PC-3 (cell line): ENCODE measurements at places on chromosomes 5 and 9. TPM values are rescaled to one million over a fixed set of nuclear protein-coding genes. Genes with fewer than 3 reads are reported as not detected.
A peak's percentile ranks its signal among the peaks of the same experiment; 100 is the strongest.

- DNase-seq = peak; percentile 53
Observed at GRCh38 chr9:14313951-14314423, at the start of gene NFIB. Gene NFIB (minus strand): TSS chr9:14314141. CDS start chr9:14313511, 630 bp downstream.

DNA sequence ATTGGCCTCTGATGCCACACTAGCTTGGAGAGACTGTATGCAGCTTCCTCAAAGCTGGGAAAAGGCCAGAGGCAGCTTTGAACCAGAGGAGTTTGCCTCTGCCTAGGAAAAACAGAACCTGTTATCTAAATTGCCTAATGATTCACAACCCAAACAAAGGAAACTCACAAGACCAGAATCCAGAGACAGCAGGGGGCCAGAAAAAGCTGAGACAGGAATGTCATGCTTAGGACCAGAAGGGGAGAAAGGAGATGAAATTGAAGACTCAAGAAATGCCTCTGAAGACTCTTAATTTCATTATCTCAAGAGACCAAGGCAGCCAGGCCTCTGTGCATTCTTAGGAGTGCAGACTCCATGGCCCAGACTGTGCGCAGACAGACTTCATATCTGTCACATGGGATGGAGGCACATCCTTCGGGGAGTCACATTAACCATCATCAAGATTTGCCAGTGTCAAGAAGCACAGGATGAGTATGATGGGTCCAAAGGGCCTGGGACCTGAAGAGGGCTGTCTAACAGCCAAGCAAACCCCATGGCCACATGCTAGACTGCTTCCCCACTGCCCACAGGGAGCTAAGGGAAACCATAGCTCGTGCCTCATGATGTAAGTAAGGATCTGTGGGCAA is 57.3 kb downstream of the ARSB start:
- DNase-seq = peak; percentile 36

GRCh38 chr5:18797222-18797621 is 1163.0 kb downstream of the TAF11L14 start:
- DNase-seq = no peak

- DNase-seq = no peak
Observed at GRCh38 chr5:54669845-54670244, 152.3 kb downstream of the SNX18 start.

- DNase-seq = no peak
Observed at GRCh38 chr9:38207247-38207778, 138.3 kb upstream of the SHB start.

- no peak for DNase-seq
Observed at GRCh38 chr9:81022177-81022576, 667.2 kb downstream of the TLE1 start.

DNA sequence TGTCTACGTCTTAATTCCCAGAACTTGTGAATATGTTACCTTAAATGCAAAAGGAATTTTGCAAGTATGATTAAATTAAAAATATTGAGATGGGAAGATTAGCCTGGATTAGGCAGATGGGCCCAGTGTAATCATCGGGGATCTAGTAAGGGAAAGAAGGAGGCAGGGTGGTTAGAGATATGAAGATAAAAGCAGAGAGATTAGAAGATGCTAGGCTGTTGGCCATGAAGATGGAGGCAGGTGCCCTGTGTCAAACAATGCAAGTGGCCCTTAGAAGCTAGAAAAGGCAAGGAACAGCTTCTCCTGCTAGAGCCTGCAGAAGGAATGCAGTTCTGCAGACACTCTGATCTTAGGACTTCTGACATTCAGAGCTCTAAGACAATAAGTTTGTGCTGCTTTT is 28.8 kb upstream of the ISOC1 start:
- no peak for DNase-seq

DNA sequence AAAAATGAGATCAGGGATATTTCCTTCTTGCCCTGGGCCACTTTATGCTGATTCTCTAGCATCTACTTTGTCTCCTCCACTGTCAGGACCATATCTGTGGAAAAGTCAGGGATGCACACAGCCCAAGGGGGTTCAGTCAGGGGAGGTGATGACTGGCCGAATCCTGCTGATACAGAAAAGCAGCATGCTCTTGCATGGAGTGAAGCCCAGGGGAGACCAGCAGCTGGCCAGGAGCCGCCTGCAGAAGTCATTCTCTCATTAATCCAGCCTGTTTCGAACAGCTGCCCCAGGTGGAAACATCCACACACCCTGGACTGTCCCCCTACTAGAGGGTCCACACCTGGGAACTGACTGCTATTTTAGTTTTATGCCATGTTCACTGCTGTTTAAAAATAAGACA is 177.1 kb downstream of the ATP10B start:
- DNase-seq = no peak

FCN2 gene
- total RNA-seq = not detected in 2 replicates

GABBR2 gene
- total RNA-seq = 0.44 and 1.7 TPM in 2 replicates

GPR150 gene
- total RNA-seq = 0.35 TPM in 1 of 2 replicates, not detected in the other

CTNND2 gene
- 1.8 and 5.9 TPM in 2 replicates for total RNA-seq

ANKRD31 gene
- 0.12 and 0.26 TPM in 2 replicates for total RNA-seq

C5orf34 gene
- total RNA-seq = 9.8 and 16.3 TPM in 2 replicates
